HEK293T (cell line): ENCODE measurements at places on chromosomes 5 and 9.

DNA sequence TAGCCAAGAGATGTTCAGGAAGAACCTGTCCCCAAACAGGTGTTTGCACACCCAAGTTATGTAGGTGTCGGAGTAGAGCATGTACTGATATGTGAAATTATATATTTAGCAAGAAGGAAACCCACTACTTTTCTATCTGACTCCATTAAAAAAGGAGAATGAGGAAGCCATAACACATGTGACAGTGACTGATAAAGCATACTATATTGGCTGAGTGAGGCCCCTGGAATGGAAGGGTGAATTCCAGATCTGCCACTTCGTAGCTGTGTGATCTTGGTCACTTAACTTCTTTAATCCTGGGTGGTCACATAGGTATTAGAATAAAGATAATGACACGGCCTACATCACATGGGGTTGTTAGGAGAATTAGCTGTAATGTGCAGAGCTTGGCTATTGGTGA is 116.0 kb upstream of the MAN2A1 start:
- DNase-seq, result no peak

DNA sequence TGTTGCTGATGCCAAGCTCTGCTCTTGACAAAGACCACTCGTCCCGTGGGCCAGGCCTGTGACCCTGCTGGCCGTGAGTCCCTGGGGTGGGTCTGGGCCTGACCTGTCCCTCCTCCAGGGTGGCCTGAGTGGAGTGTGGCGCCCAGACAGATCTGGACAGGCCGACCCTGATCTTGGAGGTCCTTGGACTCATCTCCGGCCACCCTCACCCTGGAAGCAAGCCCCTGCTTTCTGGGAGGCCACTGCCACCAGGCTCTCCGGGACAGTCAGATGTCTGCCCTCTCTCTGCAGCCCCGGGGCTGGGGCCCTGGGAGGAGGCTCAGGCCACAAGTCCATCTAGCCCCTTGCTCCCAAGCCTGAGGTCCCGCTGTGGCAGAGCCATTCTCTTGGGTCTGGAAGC is 31.2 kb upstream of the TMEM250 start:
- DNase-seq, result no peak

DNA sequence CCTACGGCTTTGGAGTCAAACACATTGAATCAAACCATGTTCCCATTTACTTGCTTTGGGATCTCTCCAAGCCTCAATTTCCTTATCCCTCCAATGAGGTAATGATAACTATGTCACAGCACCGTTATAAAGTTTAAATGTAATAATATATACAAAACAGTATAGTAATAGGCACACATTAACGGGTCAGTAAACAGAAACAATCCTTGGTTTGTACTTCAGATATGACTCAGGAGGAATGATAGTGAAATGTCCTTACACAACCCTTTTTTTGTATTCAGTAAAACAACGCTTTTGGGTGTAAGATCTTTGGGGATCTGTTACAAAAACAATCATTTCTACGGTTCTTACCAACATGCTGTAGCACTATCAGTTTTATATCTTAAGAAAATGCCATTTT is 178.5 kb upstream of the GNA14 start:
- no peak for DNase-seq

GRCh38 chr9:117273612-117274011 is 141.2 kb downstream of the ASTN2 start:
- no peak for DNase-seq

DNA sequence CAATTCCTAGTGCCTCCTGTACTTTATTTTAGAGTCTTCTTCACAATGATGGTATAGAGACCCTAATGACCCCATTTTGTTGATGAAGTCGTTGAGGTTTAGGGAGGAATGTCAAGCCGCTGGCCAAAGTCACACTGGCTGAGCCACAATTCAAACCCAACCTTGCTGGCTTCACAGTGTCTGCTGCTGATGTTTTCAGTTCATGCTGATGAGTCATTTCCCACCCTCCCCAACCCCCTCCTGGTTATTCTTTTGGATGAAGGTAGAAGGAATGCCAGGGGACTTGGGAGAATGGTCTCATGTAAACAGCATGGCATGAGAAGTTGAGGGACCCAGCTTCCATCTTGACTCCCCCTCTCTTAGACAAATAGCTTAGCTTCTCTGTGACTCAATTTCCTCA is 68.6 kb downstream of the TMEM252 start:
- DNase-seq, result no peak

- no peak for DNase-seq
These were observed 729.8 kb downstream of the EFNA5 start for GRCh38 chr5:106940986-106941385.

GRCh38 chr9:18238752-18239447 is 235.1 kb upstream of the ADAMTSL1 start:
- no peak for DNase-seq

DNA sequence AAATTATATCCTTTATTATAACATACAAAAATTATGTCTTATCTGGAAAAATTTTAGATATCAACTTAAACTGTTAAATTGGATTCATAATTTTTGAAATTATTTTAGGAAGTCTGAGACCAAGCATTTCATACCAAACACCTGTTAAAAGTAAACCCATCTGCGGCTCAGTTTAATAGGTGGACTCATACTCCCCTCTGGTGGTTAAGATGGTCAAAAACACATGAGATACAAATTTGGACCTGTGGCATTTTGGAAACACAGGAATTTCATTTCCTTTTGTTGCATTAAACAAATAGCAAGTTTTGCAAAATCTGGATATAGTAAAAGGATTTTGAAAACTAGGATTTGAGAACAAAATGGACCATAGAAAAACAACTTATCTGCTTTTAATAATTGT is 53.7 kb downstream of the RGMB start:
- peak; percentile 39 for DNase-seq

DNA sequence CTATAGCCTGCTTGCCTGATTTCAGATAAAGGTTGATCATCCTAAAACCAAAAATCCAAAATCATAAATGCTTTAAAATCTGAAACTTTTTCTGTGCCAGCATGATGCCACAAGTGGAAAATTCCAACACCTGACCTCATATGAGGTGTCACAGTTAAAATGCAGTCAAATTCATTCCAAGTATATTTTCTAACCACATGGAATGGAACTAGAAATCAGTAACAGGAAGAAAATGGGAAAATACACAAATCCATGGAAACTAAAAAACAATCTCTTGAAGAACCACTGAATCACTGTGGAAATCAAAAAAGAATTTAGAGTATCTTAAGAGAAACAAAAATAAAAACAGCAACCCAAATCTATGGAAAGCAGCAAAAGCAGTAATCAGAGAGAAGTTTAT is 297.5 kb upstream of the COX7C start:
- no peak for DNase-seq
